H9 (cell line): ENCODE measurements at places on chromosomes 7 and 10.

DNA sequence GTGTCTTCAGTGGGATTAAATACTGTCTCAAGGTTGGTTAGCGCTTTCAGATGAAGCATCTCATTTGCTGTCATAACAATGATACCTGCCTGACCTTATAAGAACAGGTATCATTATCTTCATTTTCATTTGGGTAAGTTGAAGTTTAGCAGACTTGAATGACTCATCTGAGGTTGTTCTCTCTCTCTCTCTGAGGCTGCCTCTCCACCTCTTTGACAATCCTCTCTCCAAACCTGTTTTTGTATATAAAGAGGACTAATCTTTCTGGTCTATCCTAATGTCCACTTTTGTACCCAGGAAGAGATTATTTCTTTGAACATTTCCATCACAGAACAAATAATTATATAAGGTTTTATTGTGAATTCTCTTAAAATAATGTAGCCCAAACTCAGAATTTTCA, 291.4 kb downstream of the KLF6 start:
- DNase-seq = no peak

DNA sequence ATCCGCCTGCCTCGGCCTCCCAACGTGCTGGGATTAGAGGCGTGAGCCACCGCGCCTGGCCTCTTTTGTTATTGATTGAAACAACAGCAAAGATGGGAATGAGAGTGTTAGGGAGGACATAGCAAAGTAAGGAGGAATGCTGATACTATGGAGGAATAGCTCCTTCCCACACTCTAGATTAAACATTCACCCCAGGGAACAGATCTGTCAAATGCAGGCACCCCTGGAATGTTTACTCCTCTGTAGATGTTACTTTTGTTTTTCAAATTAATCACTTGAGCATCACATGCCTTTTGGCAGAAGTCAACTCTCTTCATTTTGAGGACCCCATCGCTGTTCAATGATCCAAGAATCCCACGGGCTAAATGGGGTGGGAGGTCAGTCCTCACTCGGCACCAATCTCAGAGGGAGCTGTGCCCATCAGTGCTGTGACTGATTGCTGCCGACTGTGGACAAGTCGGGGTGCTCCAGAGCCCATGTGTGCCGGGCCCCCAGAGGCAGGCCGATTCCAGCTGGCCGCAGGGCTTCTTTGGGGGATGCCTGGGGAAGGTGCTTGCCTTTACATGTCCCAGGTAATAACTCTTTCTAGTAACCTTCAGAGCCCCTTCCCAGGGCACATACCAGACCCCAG, 10.2 kb upstream of the COBL start:
- DNase-seq = peak; percentile 86

DNA sequence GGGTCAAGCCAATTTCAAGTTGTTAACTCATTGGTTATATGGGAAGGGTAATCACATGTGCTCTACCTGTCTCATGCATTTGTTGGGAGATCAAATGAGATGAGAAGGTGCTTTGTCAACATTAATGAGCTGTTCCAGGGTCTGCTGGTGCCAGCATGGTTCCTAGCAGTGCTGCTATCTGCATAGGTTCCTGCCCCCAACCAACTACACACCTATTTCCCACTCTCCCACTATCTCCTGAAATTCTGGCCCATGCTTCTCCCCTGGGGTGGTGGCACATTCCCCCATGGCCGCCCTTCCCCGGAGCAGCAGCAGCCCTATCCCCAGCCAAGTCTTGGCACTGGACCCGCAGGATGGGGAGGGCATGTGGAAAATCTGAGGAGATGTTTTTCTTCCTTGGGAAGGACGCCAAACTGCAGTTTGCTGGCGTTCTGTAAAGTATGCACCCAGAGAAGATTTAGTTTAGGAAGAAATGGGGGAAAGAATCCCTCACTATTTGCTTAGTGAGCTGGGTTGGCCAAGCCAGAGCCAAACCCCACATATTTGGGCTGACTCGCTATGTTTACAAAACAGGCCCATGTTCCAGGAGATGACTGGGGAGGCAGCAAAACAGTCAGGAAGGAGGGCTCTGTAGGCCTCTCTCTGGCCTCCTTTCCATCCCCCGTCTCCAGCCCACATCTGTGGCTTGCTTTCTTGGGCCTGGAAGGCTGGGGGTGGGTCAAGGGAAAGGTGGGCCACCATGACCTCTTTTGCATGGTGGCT, 42.5 kb downstream of the PPP1R3C start:
- no peak for DNase-seq

DNA sequence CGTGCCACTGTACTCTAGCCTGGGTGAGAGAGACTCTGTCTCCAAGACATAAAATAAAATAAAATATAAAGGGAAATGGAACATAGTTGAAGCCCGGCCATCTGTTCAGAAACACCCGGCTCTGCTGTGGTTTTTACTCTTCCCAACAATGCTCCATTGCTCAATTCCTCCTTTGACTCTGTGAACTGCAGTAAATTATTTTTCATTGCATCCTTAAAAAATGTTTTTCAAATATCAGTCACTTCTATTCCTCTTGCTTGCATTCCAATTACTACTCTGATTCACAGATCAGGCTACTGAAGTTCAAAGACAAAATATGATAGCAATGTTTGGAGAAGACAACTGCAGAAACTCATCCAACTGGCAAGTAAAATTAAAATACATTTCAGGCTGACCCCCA, 983.0 kb downstream of the SORCS1 start:
- no peak for DNase-seq

DNA sequence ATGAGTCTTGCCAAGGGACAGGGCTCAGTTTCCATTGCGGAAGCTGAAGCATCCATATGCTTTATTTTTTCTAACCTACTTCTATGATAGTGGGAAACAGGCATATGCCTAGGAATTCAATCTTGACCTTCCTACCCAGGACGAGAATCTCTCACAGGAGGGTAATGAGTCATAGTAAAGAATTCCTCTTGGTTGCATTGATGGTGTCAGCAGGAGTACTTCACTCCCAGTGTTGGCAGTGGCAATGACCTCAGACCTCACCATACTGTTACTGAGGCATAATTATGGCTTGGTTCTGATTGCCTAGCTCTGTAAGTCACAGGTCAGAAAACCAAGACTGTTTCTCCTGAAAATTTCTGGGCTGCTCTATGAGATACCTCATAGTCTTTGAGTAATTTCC, 552.9 kb downstream of the ARL4A start:
- DNase-seq = peak; percentile 31

DNA sequence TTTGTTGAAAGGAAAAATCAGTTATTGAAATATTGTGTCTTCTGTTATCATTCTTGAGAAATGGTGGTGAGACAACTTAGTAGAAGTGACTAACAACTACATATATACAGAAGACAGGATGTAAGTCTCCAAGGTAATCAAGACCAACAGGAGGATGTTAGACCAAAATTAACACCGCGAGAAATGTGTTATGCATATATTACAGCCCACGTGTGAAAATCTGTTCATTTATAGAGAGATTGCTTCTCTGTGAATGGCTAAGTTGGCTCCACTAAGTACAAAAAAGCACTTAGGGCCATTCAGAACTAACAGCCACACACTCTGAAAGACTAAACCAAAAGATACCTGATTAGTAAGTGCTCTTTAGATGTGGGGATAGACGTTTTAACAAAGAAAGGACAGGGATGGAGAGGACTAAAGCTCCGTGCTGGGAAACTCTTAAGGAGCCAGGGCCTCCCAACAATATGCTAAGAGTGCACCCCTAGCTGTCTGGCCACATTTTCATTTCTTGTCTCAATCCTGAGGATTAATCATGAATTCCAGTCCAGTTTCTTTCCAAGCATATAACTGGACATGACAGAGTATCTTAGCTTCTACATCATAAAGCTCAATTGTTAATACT, 26.5 kb downstream of the HDAC9 start:
- no peak for DNase-seq

GRCh38 chr7:100896732-100897608, 1.3 kb upstream of the ACHE start:
- DNase-seq = peak; percentile 64

GRCh38 chr7:91062713-91063112, 201.5 kb upstream of the FZD1 start:
- no peak for DNase-seq

GRCh38 chr7:124765401-124766352, at the start of gene GPR37:
TSS of gene GPR37 (minus strand) at chr7:124765792. CDS start at chr7:124764976, 816 bp downstream.
- DNase-seq = peak; percentile 95

- DNase-seq = no peak
Observed at GRCh38 chr7:69177941-69178494, 420.3 kb upstream of the AUTS2 start.

DNA sequence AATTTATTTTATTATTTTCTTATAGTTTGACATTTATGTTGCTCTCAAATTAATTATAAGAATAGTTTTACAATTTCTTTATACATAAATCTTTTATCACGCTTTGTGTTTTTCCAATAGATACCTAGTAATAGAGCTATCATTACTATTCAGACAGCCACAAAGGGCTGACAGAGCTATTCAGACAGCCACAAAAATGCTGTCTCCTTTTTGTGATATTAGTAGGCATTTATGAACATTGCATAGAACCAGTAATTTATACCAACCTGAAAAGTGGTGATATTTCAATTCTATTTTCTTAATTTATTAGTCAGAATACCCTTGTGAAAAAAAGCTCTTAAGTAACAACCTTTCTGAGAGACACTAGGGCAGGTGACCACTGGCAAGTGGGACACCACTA, 34.2 kb upstream of the IGFBP3 start:
- no peak for DNase-seq

DNA sequence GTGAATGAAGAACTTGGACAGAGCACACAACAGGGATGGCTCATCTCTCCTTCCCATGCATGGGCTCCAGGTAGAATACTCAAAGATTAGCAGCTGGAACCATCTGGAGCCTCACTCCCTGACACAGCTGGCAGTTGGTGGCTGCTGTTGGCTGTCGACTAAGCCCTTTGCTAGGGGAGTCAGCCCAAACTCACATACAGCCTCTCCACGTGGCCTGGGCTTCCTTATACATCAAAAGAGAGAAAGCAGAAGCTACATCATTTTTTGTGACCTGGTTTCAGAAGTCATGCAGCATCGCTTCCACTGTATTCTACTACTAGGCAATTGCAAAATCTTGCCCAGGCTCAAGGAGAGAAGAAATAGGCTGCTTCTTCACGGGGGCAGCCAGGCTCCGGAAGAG, 24.4 kb downstream of the ASNS start:
- no peak for DNase-seq

- DNase-seq = no peak
Observed at GRCh38 chr10:117653170-117653515, 110.6 kb downstream of the EMX2 start.

DNA sequence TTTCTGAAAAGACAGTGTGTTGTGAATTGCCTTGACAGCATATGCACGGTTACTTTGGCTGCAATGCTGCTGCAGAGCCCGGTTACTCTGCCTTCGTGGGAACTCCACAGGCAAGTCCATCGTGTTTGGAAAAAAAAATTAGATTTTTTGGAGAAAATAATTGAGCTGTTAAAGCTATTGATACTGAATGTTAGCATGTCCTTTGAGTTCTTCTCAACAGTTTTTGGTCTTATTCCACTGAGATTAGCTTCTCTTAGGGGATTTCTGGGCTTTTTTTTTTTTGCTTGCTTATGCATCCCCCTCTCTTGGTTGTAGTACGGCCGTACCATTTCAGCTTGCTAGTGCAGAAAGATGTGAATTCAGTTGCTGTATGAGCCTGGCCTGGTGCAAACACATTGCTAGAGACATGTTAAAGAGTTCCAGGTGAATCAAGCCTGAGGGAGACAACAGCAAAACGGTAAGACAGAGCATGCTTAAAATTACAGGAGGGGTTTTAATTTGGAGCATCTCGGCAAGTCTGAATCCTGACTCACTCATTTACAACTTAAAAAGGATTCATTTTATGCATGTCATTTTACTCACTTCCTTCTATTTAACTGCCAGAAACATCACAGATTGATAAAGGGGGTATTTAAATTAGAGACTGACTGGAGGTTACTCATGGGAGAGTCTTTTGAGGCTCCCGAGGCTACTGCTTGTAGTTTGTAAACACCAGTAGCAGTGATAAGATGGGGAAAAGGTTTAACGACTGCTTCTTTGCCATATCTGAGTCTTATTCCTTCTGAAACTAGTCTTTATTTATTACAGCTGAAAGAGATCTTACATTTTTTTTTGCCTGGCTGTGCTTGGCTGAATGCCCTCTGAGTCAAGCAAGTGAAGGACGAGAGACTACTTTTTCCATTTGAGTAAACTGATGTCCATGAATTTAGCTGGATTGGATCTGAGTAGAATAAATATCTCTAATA, 113.7 kb downstream of the CDK14 start:
- DNase-seq = no peak

- peak; percentile 80 for DNase-seq
Observed at GRCh38 chr10:30553626-30554439, 75.7 kb downstream of the LYZL2 start.

- DNase-seq = no peak
Observed at GRCh38 chr7:138873220-138873892, 75.4 kb upstream of the ATP6V0A4 start.

DNA sequence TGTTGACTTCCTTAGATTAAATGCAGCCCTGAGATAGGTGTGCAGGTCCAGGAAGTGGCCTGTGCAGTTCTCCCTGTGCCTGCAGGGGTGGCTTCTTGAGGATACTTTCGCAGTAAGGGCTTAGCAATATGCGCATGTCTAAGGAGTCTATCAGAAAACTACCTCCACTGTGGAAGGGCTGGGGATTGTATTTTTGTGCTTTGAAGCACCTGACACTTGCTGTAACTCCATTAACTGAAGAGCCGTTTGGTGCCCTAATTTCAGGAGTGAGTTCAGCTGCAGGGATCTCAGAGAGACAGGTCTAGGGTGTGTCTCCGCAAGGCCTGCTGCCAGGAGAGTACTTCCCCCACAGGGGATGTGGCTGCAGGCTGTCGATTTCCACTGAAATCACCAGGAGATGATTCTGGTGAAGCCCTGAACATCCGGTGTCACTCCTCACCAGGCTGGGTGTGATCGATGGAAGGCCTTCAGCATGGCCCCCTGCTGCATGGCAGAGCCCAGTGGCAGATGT, 35.5 kb downstream of the IKZF1 start:
- DNase-seq = no peak
